Hematopoietic multipotent progenitor cell treated with erythropoietin and hydrocortisone succinate and interleukin-3 and kit ligand, for 15 days (in vitro differentiated cells): ENCODE measurements at places on chromosomes 1 and 21.
A peak's percentile ranks its signal among the peaks of the same experiment; 100 is the strongest.

DNA sequence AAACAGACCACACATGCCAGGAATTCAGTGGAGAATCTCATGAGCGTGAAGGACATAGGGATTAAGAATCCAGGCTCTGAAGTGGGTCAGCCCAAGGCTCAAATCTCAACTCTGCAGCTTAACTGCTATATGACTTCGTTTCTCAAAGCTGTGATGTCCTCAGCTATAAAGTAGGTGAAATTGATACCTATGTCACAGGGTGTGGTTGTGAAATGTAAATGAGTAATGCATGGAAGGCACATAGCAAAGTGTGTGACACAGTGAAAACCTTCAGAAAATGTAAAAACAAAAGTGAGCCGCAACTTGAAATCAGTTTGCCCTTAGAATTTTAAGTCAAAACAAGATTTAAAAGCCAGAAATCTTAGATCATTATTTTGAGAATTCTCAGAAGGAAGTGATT lies 145.7 kb upstream of the PRMT6 start:
- DNase-seq = no peak

DNA sequence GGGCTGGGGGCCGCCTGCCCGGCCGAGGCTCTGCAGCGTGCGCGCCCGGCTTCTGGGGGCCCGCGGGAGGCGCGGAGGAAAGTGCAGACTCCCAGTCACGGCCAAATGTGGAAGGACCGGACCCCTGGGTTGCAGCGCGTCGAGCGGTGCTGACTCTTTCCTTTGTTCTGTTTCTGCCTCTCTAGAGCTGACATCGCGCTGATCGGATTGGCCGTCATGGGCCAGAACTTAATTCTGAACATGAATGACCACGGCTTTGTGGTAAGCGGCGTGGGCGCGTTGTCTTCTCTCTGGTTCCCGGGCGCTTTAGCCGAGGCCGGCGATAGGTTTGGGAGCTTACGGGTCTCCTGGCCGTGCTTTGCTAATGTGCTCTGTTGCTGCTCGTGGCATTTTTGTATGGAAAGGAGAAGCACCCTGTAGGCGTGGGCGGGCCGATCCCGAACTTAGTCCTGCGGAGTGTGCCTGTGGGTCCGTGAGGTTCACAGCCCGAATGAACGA lies 629 bp downstream of the PGD start:
- DNase-seq = no peak

DNA sequence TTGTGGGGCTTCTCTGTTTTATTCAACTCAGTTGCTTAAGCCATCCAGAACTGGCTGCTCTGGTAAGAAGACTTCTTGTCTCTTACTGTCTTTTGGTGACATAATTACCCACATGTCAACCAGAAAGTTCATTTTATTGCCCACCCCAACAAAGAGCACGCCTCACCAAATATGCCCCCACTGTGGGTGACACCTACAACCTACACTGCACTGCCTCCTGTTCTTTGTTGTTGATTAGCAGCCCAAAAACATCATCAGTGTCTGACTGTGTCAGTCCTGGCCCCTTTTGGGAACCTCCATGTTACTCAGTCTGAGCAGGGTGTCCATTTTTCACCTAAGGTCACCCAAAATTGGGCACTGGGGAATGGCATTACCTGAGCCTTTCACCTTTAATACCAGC lies 49.3 kb downstream of the ZNF678 start:
- DNase-seq = no peak

- DNase-seq = peak; percentile 59
Measured at GRCh38 chr1:111204201-111204982, 3.9 kb upstream of the DENND2D start.

DNA sequence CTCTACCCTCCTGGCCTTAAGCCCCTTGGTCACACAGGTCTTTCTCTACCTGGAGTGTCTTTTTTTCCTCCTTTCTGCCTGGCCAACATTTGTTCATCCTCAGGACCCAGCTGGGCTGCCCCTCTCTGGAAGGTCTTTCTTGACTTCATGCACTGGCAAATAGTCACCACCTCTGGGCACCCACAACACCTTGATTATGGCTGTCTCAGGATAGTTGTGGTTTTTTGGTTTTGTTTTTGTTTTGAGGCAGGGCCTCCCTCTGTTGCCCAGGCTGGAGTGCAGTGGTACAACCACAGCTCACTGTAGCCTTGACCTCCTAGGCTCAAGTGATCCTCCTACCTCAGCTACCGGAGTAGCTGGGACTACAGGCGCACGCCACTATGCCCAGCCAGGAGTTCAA lies 10.8 kb downstream of the RPS6KA1 start:
- no peak for DNase-seq

DNA sequence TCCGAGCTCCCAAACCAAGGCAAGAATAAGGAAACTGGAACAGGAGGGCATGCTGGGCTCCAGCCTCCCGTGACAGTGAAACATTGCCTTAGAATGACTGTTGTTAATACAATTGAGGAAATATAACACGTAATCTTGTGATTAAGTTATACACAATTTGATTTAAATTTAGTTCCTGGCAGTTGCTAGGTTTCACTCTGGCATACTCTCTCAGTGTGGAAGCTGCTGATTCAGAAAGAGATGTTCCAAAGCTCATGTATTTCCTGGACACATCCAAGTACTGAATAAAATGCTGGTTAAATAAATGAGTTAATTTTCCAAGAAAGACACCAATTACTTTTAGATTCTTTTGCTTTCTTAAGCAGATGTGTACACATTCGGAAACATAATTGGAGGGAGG lies 176.1 kb downstream of the GRIK1 start:
- no peak for DNase-seq

GRCh38 chr1:244864253-244865027 lies at the start of gene HNRNPU:
HNRNPU (minus strand) TSS chr1:244864543; CDS start chr1:244864307, 236 bp downstream.
- DNase-seq = peak; percentile 98

DNA sequence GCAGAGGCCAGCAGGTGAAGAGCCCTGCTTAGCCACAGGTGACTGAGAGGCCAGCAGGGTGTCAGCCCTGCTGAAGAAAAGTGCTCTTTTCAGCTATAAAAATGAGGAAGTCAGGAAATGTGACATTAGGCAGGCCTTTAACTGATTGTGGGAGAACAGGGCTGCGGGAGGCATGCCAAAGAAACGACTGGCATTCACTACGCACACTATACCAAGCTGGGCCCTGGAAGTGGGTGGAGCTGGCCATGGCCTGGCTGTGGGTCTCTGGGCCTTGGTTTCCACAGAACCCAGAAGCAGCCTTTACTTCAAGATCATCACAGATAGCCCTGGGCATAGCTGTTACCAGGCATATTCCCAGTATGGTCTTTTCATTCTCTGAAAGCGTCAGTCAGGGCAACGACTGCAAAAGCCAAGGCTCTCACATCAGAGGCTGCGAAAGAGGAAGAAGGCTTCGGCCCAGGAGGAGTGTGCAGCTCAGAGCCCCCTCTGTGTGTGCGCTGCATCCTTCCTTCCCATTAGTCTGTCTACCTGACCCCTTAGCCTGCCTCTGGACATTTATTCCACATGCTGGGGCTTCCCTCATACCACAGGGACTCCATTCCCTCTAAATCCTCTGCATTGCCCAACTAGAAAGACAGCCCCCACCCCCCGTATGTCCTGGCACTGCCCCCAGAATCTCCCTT lies 14.3 kb downstream of the SLC2A1 start:
- DNase-seq = peak; percentile 60

GRCh38 chr1:165635329-165635728 lies 4.3 kb downstream of the MGST3 start:
- DNase-seq = no peak

DNA sequence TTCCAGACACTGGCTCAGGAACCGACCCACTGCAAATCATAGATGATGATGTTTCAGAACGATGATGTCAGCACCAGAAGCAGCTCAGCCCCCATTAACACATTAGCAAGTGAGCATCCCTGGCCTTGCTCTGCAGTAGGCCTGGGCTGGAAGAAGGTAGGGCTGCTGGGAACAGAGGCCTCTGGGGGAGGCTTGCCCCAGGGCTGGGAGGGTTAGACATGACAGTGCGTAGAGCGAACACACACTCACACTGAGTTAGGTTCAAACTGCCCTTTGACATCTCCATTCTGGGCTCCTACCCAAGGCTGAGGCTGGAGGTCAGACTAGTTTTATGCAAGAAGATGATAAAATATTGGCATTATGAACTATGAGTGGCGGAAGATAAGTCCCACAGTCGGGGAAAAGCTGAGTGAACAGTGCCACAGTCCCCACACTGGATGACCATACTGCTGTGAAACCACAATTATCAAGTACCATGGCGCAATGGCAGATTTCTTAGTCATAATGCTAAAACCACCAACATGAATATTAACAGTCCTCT lies 91.1 kb downstream of the DMRTB1 start:
- no peak for DNase-seq

DNA sequence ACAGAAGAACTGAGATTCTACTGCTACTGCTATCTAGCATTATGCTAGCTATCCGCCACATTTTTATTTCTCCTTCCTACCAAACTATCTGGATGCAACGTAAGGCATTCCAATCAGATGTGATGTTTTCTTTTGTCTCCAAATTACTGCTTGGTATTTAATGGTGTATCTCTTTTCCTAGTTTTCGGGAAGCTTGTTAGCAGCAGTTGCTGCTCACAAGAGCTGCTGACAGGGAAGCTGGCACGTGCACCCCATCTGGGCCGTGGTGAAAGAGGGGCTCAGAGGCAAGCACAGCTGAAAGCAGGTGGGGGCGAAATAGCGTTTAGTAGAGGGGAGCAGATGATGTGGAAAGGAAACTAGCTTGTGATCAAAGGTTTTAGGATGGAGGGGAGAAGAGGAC lies 57.3 kb downstream of the JAK1 start:
- no peak for DNase-seq

- DNase-seq = no peak
Measured at GRCh38 chr1:232335741-232336293, 294.1 kb downstream of the SIPA1L2 start.

DNA sequence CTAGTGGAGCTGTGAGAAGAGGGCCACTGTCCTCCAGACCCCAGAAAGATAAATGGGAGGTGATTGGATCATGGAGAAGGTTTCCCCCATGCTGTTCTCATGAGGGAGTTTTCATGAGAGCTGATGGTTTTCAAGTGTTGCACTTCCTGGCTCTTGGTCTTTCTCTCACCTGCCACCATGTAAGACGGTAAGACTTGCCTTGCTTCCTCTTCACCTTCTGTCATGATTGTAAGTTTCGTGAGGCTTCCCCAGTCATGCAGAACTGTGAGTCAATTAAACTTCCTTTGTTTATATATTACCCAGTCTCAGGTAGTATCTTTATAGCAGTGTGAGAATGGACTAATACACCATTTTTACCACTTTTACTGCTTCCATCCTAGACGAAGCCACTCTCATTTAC lies 27.6 kb downstream of the GPR88 start:
- DNase-seq = no peak

GRCh38 chr1:115771094-115771846 lies 2.8 kb upstream of the CASQ2 start:
- DNase-seq = no peak

- no peak for DNase-seq
Measured at GRCh38 chr1:224264321-224264720, 65.7 kb downstream of the NVL start.

- no peak for DNase-seq
Measured at GRCh38 chr1:116179964-116180363, 68.8 kb downstream of the MAB21L3 start.

GRCh38 chr1:22206551-22207125 lies 63.7 kb upstream of the WNT4 start:
- DNase-seq = no peak

GRCh38 chr1:239943761-239944160 lies 147.9 kb upstream of the FMN2 start:
- DNase-seq = no peak

- peak; percentile 23 for DNase-seq
Measured at GRCh38 chr1:2382621-2383361, 8.6 kb downstream of the MORN1 start.

GRCh38 chr1:45152126-45152525 lies 54.3 kb downstream of the ZSWIM5 start:
- no peak for DNase-seq

- DNase-seq = no peak
Measured at GRCh38 chr1:212864201-212864600, 6.1 kb downstream of the FLVCR1 start.

DNA sequence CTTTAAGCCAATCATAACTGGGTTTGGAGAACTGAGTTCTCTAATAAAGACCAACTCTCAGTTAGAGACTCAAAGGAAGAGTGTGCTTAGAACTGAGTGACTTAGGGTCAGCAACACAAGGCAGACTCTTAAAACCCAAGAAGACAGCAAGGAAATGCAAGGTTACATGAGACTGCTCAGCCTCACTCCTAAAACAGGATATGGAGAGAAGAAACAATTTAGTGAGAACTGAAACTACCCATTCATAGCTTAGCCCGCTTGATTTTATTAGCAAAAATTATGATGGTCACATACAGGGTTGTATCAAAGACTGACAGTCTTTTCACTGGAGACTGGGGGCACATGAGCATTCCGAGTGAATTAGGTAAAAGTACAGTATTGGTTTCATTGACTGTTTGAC lies 78.9 kb upstream of the DMRTA2 start:
- DNase-seq = no peak

DNA sequence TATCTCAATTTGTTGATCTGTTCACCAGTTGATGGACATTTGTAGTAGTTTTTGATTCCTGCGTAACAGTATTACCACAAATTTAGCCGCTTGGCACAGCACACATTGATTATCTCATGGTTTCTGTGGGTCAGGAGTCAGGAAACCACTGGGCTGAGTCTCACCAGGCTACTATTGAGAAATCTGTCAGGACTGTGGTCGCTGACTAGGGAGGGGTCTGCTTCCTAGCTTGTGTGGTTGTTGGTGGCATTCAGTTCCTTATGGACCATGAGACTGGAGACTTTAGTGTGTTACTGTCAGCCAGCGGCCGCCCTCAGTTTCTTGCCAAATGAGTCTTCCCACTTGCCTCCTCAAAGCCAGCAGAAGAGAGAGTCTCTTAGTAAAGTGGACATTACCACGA lies 9.8 kb downstream of the PEX14 start:
- no peak for DNase-seq

DNA sequence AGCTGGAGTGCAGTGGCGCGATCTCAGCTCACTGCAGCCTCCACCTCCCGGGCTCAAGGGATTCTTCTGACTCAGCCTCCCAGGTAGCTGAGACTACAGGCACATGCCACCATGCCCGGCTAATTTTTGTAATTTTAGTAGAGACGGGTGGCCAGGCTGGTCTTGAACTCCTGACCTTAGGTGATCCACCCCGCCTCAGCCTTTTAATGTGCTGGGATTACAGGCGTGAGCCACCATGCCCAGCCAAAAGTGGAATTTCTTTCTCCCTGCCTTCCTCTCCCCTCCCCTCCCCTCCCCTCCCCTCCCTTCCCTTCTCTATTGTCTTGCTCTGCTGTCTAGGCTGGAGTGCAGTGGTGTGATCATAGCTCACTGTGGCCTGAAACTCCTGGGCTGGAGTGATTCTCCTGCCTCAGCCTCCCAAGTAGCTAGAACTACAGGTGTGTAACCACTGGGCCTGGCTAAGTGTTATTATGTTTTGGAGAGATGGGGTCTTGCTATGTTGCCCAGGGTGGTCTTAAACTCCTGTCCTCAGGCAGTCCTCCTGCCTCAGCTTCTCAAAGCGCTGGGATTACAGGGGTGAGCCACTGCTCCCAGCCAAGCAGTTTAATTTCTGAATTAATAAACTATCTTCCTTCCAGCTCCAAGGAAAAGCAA lies 10.0 kb upstream of the MACF1 start:
- no peak for DNase-seq

- no peak for DNase-seq
Measured at GRCh38 chr1:61244114-61244513, 161.8 kb downstream of the NFIA start.
